Activated naive CD4-positive, alpha-beta T cell treated with anti-CD3 and anti-CD28 coated beads, Interleukin-2, amount 10 ng/mL, durations not matched to agents 5 hours and 36 hours (primary cell): ENCODE measurements at places on chromosomes 13 and 19. TPM values are rescaled to one million over a fixed set of nuclear protein-coding genes. Genes with fewer than 3 reads are reported as not detected.

The VPS36 gene
- total RNA-seq: 46.5 TPM

The ADAMTSL5 gene
- total RNA-seq: 8.1 TPM

The C13orf46 gene
- total RNA-seq: 7.2 TPM

The TMEM38A gene
- total RNA-seq: 2.0 TPM
